Activated CD8-positive, alpha-beta memory T cell treated with anti-CD3 and anti-CD28 coated beads for 4 hours (primary cell): ENCODE measurements at places on chromosomes 5 and 9.

GRCh38 chr9:2591967-2592366 is 29.6 kb upstream of the VLDLR start:
- no peak for DNase-seq

DNA sequence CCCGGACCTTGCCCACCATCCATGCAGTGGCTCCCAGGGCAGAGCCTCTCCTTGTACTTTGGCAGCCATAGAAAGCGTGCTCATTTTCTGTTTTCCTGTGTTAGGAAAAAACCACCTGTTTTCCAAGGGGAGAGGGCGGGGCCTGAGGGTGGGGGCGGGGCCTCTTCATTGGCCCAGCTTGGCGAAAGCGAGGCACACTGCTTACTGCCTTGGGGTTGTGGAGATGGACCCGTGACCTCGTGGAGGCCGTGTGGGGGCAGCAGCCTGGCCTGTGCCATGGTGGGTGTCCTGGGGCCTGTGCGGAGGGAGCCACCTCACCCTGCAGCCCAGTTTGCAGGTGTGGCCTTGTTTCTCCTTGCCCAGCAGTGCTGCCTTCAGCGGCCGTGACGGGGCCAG is 4.4 kb upstream of the TOR4A start:
- no peak for DNase-seq

- no peak for DNase-seq
Observed at GRCh38 chr5:142478113-142478512, 153.3 kb upstream of the SPRY4 start.

DNA sequence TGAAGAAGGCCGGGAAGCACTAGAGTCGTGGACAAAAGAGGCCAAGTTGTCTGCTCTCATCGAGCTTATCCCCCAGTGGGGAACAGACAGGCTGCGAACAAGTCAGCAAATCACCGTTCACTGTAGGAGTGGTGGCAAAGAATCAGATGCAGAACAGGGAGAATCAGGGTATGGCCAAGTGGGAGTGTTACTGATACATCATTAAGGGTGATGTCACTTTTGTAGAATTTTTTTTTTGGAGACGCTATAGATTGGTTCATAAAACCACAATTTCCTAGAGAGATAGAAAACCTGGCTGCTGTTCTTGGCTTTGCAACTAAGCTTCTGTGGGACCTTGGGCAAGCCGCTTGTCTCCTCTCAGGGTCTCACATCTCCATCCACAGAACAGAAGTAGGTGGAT is 21.3 kb downstream of the SPRY4 start:
- no peak for DNase-seq

DNA sequence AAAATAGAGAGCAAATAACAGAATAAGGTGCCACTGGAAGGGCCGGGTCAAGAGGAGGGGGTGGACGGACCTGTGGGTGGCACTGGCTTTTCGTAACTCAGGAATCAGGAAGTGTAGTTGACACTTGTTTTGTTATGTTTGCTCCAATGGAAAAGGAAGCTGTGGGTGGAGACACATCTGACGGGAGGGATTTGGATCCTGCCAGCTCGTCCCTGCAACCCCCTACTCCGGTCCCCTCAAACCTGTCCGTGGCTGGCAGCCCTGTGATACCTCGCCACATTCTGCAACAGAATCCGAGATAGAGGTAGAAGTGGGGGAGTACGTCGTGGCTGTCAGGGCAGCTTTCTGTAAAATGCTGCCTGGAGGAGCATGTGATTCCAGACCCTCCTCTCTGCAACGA is 104.2 kb upstream of the IER5L start:
- no peak for DNase-seq

- no peak for DNase-seq
Observed at GRCh38 chr9:97397220-97397619, 14.7 kb upstream of the TDRD7 start.

GRCh38 chr5:69528035-69528434 is 32.0 kb upstream of the GTF2H2C start:
- no peak for DNase-seq

DNA sequence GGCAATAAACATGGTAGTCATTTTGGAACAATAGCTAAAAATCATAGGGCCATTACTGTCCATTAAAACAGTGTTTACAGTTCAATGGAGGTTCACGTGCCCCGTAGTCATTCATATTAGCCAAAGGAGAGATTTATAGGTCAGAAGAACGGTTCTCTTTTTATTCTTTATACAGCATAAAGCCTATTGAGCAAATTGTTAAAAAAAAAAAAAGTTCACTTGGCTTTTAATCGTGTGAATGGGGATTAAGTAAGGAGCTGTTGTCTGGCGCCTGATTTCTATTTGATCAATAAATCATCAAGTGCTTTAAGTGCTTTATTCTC is 69.1 kb upstream of the TBCA start:
- DNase-seq: no peak

DNA sequence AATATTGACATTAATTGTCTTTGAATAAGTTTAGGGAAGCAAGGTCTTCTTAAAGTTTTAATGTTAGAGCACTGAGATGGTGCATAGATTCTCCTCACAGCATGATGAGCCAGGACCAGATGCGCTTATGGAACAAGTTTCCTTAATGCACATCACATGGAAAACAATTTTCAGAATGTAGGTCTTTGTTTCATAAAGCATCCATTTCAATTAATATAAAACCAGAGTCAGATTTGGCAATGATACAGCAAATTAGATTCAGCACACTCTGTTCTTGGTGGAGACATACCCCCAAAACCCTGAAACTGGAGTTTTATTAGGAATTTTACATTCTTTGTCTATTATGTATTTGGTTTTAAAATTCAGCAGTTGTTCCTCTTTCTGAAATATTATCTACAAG is 402.1 kb upstream of the SEMA6A start:
- DNase-seq: no peak

DNA sequence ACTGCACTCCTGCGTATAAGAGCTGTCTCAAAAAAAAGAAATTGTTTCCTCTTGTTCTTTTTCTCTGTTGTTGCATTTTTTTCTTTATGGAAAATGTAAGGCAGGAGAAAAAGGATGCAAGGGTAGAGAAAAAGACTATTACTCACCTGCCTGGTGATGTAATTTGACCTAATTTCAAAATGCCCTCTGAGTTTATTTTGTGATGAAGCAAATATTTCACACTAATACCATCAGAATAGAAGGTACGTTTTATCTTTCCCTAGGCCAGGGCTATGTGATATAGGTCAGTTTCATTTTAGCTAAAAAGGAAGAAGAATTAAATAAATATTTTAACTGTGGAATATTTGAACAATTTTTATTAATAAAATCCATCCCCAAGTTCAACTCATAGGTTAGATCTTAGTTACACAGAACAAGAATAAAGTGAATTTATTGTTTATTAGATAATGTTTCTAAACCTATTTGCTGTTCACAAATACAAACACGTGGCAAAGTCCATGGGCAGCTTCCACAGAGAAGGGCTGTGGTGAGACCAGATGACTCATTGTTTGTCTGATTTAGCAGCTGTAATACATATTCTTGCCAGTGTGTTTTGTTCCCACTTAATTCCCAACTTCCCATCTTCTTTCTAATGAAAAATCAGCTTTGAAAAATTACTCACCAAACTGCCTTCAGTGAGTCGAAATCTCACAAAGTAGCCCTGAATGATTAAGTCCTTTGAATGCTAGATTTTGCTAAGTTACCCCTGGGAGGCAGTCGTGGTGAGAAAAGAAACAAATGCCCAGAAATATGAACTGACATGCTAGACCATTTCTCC is 52.8 kb upstream of the CCDC112 start:
- DNase-seq: no peak

DNA sequence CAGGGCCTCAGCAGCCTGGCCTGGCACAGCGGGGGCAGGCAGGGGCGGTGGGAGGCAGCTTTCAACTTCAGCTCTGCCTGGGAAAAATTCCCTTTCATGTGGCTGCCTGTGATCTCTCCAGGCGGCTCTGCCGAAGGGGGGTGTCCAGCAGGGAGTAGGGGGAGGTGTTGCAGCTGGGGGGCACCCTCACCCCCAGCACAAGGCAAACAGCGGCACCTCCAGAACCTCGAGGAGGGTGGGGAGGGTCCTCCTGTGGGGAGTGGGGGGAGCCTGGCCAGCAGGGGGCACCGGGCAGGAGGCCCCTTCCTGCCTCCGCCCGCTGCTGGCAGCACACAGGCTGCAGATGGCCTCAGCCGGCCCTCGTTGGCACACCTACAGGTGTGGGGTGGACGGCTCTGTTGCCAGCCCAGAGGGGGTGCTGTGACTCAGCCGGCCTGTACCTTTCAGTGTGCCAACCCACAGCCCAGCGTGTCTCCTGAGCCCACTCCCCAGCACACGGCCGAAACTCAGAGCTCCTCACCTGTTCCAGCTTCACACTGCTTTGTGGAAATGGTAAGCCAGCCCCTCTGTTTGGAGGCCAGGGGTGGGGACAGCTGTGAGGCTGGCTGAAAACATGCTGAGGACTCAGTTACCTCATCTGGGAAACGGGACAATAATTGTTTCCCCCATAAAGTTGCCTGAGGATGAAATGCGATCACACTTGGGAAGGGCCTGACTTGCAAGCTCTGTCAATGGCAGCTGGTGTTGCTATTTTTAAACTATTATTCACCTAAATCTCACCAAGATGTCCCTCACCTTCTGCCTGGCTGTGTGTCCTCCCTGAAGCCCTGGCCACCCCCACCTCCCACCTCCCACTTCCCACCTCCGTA is 37.0 kb downstream of the CXXC5 start:
- DNase-seq: no peak

DNA sequence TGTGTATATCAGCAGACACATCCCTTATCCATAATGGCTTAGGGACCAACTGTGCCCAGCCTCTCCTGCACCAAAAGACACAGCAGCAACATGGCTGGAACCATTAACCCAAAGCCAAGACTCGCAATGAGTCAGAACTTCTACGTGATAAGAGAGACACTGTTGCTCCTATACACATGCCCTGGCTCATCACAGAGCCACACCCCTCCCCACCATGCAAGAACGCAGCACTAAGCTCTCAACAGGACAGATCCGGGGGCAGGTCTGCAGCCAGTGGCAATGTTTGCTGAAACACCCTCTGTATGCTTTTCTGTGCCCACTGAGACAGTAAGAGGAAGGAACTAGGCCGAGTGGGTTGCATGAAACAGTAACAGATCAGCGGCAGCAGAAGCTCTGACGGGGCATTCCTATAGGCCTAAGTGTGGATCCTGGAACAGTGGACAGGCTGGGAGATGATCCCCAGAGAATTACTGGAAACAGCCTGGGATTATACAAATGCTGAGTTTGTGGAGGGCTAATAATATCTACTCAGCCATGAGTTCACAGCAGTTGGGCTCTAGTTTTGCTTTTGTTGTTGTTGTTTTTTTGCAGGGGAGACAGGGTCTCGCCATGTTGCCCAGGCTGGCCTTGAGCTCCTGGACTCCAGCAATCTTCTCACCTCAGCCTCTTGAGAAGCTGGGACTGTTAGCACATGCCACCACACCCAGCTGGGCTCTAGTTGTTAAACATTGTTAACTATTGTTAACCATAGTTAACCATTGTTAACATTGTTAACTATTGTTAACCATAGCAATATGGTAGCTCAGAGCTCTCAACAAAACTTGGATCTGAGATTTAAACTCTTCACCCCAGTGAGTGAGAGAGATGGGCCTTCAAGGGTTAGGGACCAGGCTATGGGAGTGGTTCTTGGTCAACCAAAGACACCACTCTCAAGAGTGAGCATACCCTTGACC is 41.0 kb downstream of the B4GALT1 start:
- no peak for DNase-seq

DNA sequence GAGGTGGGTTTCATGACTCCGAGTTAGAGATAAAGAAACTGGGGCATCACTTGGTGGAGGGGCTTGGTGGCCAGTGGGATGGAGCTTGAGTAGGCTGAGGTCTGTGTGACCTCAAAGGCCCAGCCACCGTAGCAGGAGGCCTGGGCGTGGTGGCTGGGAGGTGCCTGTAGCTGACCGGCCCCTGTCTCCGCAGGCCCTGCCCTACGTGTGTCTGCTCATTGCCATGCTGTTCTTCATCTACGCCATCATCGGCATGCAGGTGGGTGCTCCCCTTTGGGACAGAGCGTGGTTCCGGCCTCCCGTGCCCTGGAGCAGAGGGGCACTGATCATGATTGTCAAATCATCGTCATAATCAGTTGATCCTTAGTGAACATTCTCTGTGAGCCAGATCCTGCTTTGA is 196.2 kb downstream of the CACNA1B start:
- no peak for DNase-seq

GRCh38 chr5:180491496-180491895 is 2.7 kb upstream of the CNOT6 start:
- no peak for DNase-seq

DNA sequence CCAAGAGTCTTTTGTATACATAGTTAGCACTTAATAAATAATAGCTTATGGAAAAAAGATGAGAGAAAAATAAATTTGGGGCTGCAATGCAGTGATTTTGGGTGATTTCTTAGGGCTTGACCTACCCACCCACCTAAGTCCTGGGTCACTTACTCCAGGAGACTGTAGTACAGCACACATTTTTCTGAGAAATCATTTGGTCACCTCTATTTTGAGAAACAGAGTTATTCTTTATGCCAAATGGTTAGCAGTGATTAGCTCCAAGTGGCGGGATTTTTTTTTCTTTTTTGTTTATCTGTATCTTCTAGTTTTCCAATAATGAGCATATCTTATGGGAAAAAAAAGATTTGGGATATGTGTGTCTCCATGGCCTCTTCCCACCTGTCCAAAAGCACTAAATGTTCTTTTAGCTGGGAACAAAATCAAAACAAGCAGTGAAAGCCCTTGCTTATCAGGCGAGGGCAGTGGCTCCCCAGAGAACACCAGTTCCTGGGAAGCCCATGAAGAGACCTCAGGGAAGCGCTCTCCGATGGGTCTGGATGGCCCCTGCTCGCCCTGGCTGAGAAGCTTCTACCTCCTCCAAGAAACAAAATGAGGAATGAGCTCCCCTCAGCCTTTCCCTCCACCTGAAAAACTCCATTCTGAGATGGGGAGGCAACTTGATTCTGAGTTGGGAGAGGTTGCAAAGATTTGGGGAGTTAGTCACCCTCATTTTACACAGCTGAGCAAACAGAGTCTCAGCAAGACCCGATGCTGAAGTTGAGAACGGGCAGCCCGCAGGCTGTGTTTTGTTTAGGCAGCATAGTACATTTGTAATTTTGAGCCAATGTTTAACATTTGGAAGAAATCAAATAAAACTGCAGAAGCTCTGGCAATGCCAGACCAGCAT is 69.9 kb downstream of the CYFIP2 start:
- DNase-seq: no peak

- DNase-seq: no peak
Observed at GRCh38 chr9:87676976-87677775, 48.7 kb upstream of the CTSL start.

DNA sequence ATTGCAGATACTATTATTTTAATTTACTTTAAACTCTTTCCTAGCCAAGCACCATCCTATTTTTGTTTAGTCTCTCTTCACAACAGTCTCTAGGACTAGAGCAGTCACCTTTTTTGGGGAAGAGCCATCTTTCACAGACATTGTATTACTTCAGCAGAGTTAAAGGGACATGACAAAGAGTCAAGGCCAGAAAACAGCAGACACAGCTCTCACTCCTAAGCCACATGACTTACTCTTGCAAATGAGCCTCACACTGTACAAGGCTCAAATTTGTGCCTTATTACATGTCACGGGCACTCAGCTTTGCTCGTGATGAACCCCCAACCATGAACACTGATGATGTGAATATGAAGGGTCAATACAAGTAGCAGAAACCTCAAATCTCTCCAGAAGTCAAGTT is 104.3 kb downstream of the ZNF608 start:
- DNase-seq: no peak
